ENCODE measurements at places on chromosomes 1 and 21.

- peak; percentile 2 for DNase-seq
Observed at GRCh38 chr21:20511216-20511880, 486.9 kb upstream of the NCAM2 start.

- peak; percentile 93 for DNase-seq
Observed at GRCh38 chr1:156020293-156021092, at the start of gene SSR2. TSS of gene SSR2 (minus strand) at chr1:156020951. CDS start at chr1:156020167, 784 bp downstream.

DNA sequence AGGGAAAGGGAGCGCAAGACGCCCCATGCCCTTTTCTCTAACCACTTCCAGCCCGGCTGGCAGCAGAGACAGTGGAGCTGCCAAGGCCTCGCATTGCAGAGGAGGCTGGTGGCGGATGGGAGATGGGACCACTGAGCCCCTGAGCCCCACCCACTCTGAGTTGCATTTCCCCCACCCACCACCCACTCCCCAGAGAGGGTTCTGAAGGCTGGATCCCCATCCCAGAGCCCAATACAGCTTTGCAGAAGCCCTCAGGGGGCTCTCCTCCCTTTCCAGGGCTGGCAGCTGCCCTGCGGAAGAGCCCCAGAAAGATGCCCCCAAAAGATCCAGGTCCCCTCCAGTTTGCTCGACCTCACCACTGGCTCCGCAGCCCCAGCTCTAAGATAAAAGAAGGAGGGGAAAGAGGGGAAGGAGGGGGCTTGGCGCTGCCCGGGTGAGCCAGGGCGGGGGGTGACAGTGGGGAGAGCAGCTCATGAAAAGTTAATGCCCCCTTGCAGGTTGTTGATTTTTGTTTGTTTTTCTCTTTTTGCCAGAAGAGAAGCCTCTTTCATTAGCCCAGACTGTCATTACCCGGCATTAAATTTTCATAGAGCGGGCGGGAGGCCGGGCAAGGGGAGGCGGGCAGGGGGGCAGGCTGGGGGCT is 38.4 kb upstream of the CASZ1 start:
- DNase-seq = no peak

- no peak for DNase-seq
Observed at GRCh38 chr1:108636876-108637275, 24.0 kb downstream of the HENMT1 start.

DNA sequence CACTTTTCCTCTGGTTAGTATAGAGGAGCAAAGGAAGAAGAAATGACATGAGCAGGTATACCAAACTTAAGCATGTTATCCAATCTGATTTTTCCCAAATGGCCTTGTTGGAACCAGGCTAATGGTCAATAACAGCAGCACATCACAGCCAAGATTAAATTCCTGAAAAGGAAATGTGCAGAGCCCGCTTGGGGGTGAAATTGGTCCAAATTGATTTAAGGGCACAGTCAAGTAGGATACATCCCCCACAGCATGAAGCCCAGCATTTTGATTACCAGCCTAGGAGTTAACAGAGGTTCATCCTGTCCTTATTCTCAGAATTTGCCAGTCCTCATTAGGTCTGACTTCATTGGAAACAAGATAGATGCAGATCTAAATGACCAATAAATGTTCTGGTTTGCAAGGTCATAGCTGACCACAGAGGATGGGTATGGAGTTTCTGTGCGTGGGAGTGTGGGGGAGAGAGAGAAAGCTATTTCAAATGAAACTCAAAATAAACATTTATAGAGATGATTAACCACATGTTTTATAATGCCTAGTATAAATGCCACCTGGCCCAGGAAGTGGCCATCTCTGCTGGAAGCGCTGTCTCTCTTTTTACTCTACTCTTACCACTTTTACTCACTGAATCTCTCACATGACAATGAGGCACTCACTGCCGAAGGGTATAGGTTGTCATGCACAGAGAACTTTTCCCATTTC is 38.7 kb downstream of the RGS5 start:
- DNase-seq = no peak

DNA sequence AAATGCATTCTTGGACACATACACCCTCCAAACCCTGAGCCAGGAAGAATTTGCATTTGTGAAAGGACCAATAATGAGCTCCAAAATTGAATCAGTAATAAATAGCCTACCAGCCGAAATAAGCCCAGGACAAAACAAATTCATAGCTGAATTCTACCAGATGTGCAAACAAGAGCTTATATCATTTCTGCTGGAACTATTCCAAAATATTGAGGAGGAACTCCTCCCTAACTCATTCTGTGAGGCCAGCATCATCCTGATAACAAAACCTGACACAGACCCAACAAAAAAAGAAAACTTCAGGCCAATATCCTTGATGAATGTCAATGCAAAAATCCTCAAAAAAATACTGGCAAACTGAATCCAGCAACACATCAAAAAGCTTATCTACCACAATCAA is 6.7 kb downstream of the SPRR2E start:
- DNase-seq = no peak

DNA sequence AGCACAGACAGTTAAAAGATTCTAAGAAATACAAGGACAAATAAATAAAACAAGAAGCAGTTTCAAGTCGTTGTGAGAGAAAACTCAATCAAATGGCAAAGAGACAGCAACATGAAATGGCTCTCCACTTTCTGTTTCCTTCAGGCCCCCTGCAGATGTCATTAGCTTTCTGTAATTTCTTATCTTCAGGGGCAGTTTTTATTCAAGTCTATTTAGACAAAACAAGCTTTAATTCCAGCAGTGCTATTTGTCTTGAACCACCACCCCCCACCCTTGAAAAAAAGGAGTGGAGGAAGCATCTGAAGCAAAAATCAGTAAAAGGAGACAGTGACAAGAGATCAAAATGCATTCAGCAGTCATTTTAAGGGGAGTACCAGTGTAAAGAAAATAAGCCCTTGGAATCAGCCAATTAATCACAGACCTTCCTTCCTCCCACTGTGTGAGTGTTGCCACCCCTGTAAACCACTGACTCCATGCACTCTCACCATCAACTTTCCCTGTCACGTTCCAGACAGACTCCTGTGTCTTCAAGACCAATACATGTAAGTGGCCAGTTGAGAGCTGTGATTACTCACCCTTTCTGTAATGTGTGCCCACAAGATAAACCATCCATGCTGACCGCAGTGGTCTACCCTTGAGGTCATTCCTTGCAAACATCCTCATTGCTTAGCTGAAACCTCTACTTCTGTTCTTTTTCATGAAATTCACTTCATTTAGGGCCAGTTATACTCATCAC is 136.1 kb upstream of the HOOK1 start:
- no peak for DNase-seq

- DNase-seq = no peak
Observed at GRCh38 chr21:26948194-26948593, 18.7 kb downstream of the ADAMTS5 start.

DNA sequence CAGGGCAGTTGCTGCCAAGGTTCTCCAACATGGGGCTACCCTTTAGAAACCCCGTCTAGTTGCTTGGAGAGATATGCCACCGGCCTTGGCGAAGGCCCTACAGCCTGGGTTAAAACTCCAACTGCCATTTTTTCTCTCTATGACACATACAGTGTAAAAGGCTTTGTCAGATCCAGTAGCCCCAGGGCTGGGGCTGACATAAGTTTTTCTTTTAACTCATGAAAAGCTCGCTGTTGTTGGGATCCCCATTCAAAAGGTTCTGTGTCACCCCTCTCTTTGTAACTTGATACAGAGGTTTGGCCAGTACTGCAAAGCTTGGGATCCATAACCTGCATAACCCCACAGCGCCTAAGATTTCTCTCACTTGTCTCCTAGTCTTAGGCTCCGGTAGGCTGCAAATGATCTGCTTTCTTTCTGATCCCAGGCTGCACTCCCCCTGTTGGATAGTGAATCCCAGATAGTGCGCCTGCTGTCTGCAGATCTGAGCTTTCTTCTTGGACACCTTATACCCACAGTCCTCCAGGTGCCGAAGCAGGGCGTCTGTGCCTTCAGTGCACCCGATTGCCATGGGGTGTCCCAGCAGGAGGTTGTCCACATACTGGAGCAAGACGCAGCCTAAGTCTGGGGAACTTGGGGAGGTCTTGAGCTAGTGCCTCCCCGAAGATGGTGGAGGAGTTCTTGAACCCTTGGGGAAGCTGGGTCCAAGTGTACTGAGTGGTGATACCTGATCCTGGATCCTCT is 406.2 kb downstream of the TGFB2 start:
- no peak for DNase-seq

- DNase-seq = no peak
Observed at GRCh38 chr1:246947255-246947654, 15.5 kb upstream of the AHCTF1 start.

DNA sequence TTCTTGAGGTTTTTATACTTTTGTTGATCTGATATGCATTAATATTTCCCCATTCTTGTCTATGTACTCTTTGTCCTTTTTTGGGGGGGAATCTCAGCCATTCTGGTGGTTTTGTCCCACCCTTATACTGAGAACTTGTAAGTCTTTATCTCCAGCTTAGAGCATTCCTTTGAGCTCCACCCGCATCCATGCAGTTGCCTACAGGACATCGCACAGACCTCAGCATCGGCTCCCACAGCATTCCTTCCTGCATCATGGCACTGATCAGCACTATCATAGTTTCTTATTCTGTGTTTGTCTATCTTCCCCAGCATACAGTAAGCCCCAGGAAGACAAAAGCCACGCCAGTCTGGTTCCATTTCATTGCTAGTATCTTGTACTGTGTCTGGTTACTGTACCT is 33.0 kb downstream of the HHAT start:
- DNase-seq = no peak

DNA sequence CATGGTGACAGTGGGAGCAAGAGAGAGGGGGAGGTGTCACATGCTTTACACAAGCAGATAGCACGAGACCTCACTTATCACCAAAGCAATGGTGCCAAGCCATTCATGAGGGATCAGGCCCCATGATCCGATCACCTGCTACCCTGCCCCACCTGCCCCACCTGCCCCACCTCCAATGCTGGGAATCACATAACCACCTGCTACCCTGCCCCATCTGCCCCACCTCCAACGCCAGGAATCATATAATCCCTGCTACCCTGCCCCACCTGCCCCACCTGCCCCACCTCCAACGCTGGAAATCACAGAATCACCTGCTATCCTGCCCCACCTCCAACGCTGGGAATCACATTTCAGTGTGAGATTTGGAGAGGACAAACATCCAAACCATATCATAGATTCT is 10.6 kb upstream of the AIRE start:
- no peak for DNase-seq

- no peak for DNase-seq
Observed at GRCh38 chr1:75733661-75734060, 9.2 kb downstream of the ACADM start.

- DNase-seq = peak; percentile 50
Observed at GRCh38 chr21:43196826-43197225, 28.0 kb downstream of the CRYAA start.

DNA sequence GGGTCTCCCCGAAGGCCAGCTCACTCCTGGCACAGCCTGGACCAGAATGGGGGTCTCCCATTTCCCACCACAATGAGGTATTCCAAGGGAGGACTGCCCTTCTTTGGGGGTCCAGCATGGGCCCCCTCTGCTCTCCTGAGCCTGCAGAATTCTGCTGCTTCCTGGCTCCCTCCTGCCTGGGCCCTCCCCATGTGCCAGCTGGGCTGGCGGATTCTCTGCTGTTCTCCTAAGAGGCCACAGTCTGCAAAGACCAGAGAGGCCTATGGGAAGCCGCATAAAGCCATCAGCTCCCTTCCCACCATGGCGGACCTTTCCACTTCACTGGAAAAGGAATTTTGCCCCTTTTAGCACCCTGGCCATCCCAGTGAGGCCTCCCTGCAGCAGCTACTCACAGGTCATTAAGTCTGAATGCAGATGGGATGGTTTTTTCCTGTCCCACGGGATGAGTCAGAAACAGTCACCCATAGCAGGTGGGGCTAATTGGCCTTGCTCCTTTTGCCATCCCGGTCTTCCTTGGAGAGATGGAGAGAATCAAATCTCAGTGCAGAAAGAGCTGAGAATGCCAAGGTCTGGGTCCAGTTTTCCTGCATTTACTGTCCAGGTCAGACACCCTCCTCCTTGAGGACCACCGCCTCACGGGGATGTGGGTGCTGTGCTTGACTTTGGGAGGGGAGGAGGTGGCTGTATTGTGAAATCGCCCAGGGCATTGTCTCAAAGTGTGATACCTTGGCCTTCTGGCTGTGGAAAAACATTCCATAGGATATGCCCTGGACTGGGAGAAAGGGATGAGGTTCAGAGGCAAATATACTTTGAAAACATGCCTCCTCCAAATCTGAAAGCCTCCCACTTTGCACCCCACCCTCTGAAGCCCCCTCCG is 23.2 kb downstream of the MYBPH start:
- DNase-seq = no peak

- DNase-seq = no peak
Observed at GRCh38 chr21:42611852-42612251, 41.6 kb upstream of the PDE9A start.

DNA sequence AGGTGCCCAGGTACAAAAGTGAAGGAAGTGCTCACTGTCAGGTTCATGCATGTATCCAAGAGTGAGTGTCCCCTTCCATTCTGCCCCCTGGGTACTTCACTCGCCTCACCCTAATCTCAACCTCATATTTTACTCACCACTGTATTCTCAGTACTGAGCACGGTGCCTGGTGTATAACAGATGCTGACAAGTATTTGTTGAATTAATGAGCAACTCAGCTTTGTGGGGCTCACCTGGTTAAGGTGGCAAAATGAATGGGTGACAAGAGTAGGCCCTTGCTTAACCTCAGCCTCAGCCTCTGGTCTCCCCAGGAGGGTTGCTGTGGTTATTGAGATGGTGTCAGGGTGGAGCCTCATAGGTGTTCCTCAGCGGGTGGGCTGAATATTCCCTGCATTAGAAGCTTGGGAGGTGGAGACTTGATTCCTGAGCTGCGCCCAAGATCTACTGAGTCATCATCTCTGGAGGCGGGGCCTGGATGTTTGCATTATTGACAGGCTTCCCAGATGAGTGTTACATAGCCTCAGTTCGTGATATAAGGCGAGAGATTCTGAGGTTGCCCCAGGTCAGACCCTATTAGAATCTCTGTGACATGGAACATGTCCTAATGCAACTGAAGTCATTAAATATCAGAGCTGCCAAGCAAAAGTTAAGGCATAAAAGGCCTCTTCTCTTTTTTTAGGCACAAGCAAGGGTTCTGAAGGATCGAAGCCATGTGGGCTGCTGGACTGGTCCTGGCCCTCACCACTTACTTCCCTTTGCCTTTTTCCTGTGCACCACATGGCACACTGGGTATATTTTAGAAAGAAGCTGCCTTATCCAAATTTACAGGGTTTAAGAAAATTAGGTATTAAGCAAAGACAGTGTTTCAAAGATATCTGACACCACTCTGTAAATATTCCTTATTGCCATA is 39.2 kb downstream of the SYT6 start:
- no peak for DNase-seq

GRCh38 chr1:2133039-2133878 is 61.3 kb downstream of the FAAP20 start:
- peak; percentile 98 for DNase-seq

- DNase-seq = peak; percentile 25
Observed at GRCh38 chr1:236979149-236979900, 24.9 kb downstream of the MT1HL1 start.

- DNase-seq = no peak
Observed at GRCh38 chr21:42650033-42650370, 3.4 kb upstream of the PDE9A start.

- DNase-seq = no peak
Observed at GRCh38 chr1:53678507-53678906, 60.5 kb downstream of the GLIS1 start.

- DNase-seq = no peak
Observed at GRCh38 chr1:204792354-204792692, 78.3 kb upstream of the NFASC start.

GRCh38 chr1:94708299-94708685 is 111.9 kb upstream of the SLC44A3 start:
- no peak for DNase-seq
